WERI-Rb-1 (cell line): ENCODE measurements at places on chromosomes 11 and 22.
A peak's percentile ranks its signal among the peaks of the same experiment; 100 is the strongest.

DNA sequence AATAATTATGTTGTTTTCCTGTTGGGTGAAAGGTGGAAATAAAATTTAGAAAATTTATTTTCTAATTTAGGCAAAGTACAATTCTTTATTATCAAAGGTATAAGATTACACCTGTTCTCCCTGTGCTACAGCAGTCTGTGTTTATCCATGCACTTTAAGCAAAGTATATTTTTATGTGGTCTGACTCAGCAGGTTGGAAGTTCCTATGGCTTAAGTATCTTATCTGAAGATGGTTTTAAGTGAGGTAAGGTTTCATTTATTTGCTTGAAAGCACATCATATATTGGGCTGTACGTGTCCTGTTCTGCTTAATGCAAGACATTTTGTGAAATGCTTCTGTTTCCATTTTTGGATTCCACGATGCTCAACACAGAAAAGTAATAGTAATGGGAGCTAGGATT, 14.6 kb downstream of the PPME1 start:
- no peak for DNase-seq

- no peak for DNase-seq
Observed at GRCh38 chr22:37571258-37571991, 8.5 kb downstream of the LGALS2 start.

DNA sequence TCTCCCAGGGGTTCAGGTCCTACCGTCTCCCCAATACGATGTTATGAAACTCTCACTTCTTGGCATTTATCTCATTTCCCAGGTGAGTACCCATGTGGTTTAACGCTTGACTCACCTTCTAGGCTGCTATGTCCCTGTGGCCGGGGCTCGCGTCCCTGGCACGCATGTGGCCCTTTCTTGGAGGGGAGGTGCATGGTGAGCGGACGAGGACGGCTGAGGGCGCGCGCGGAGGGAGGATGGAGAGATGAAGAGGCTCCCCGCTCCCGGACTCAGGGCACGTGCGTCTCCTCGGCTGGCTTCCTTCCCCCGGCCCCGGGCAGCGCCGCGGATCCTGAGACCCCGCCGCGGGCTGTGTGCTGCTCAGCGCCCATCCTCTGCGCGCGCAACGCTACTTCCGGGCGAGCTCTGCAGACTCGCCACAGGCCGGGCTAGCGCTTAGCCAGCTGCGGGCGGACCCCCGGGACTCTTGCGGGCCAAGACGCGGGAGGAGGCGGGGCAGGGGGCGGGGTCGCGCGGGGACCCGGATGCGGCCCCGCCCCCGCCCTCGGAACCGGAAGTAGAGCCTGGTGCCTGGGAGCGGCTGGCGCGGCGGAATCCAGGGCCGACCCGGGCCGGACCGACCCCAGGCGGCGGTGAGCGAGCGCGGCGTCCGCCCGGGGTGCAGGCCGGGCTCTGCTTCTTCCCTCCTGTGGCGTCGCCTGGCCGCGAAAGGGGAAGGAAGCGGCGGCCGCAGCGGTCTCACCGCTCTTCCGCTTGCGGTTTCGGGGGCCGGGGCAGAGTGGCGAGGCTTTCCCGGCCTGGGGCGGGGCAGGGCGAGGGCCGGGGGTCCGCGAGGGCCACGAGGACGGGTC, at the start of gene CTTN:
Gene CTTN (plus strand): TSS at position 547 of the 851 bp plus-strand sequence. CDS start 8,769 bp downstream, outside the sequence.
- DNase-seq: peak; percentile 90

- no peak for DNase-seq
Observed at GRCh38 chr11:118621784-118622375, 14.5 kb downstream of the PHLDB1 start.

DNA sequence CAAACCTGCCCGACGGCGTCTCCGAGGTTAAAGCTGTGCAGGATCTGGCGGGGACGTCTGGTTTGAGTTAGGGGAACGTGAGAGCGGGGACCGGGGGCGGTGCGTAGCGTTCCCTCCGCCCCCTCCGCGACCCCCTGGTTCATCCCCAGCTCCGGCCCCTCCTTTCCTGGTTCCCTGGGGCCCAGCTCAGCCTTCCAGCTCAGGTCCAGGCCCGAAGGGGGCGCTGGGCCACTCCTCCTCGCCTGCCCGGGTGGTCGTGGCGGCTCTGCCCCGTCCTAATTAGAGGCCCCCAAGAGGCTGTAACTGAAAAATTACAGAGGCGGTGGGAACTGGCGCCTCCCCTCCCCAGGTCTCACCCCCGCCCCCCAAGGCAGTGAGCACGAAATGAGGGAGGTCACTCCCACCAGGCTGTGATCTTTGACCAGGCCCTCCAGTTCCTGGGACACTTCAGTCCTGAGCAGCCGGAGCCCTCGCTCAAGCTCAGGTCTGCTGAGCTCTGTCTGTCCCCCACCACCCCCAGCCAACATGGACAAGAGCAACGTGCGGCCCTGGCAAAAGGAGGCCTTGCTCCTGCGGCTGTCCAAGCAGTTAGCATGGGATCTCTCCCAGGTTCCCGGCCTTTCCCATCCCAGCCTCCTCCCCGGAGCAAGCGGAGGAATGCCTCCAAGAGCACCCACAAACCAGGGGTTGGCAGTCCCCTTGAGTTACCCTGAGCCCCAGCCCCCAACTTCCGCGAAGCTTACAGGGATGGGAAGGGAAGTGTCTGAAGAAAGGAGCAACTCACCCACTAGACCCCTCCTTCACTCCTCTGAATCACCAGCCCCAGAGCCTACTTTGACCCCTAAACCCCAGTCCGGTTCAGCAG, 3.3 kb downstream of the CD248 start:
- DNase-seq: peak; percentile 53

- no peak for DNase-seq
Observed at GRCh38 chr11:84887055-84887629, 740.0 kb downstream of the DLG2 start.

DNA sequence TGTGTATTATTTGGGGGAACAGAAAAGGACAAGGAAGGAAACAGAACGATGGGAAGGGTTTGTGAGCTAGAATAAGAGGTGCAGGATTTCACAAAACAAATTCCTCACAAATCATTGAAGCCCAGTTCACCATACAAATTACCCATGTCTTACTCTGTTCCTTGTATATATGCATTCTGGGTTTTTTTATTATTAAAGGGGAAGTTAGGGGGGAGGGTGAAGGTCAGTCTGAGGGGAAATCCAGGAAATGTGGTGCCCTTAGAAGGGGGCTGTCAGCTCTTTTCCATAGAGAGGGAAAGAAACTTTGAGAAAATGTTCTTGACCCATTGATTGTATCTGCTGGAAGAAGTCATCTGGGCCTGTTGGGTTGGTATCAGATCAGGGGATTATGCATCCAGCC, 90.8 kb downstream of the RNF169 start:
- no peak for DNase-seq

GRCh38 chr11:133808393-133809140, 36.7 kb downstream of the SPATA19 start:
- DNase-seq: no peak
